Common myeloid progenitor, CD34-positive (primary cell): ENCODE measurements at places on chromosomes 7 and 10.

- H3K36me3 ChIP-seq, result no peaks in the 10 kb centered on the region
- H3K27me3 ChIP-seq, result no peaks in the 10 kb centered on the region
- DNase-seq, result peak; percentile 2
- no peak overlapping the region for H3K27ac ChIP-seq
- no peak overlapping the region for H3K4me3 ChIP-seq
Observed at GRCh38 chr7:33986951-33987947, 81.9 kb downstream of the BMPER start.

GRCh38 chr7:100516135-100516812, 22.7 kb upstream of the AGFG2 start:
- peak; percentile 58 for DNase-seq
- H3K27ac ChIP-seq, result no peak overlapping the region
- no peak overlapping the region for H3K4me3 ChIP-seq
- no peaks in the 10 kb centered on the region for H3K36me3 ChIP-seq
- H3K27me3 ChIP-seq, result no peaks in the 10 kb centered on the region

DNA sequence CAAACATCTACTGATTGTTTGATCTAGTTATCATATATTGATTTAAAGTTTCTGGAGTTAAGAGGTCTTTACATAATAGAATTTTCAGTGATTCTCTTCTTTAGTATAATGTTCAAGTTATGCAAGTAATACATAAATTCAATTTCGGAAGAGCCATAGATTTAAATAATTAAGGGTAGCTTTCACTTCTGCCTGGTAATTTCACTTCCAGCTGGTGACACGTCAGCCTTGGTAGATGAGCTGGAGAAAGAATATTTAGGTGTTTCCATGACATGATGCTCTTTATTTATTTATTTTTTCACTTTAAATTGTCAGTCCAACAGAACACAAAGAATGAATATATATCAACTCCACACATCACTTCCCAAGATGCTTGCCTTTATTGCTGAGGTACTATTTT, 5.2 kb upstream of the OTUD1 start:
- no peak overlapping the region for H3K27ac ChIP-seq
- no peak overlapping the region for H3K4me3 ChIP-seq
- H3K27me3 ChIP-seq, result no peaks in the 10 kb centered on the region
- H3K36me3 ChIP-seq, result no peaks in the 10 kb centered on the region
- no peaks in the 10 kb centered on the region for H3K4me1 ChIP-seq
- DNase-seq, result no peak

DNA sequence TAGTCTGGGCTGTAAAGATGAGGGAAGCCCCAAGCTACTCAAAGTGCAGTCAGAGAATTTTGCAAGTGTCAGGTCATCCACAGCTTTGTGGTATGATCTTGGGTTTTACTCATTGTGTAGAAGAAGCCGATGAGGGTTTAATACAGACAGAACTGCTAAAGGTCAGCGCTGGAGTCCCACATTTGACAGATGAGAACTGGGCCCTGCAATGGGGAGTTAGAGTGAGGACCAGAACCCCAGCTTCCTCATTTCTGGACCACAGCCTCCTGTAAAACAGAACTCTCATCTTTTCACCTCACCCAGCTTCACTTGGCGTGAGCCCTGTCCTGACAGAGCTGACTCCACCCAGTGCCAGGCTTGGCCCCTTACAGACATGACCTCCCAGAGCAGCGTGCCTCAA, 20.1 kb downstream of the LRRC20 start:
- H3K36me3 ChIP-seq, result no peaks in the 10 kb centered on the region
- no peak overlapping the region for H3K27ac ChIP-seq
- no peak for DNase-seq
- H3K4me1 ChIP-seq, result peaks cover 6% of the 10 kb centered on the region
- H3K4me3 ChIP-seq, result no peak overlapping the region

DNA sequence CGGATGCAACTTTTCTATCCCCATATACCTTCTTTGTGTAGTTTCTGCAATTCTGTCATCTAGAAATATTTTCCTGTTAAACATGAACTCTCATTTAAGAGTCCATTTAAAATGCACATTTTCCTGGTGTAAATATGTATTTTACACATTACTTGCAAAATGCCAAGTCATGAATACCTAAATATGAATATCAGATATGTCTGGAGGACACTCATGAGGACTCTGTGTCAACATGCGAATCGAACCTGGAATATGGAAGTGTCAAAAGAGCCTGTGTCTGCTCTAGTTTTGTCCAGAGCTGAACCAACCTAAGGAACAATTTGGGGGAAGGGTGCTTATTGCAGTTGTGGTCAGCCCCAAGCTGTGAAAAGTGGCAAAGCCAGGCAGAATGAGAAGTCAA, 163.7 kb upstream of the CELF2 start:
- no peaks in the 10 kb centered on the region for H3K36me3 ChIP-seq
- no peak for DNase-seq
- no peak overlapping the region for H3K27ac ChIP-seq
- H3K27me3 ChIP-seq, result no peaks in the 10 kb centered on the region
- no peaks in the 10 kb centered on the region for H3K4me1 ChIP-seq

DNA sequence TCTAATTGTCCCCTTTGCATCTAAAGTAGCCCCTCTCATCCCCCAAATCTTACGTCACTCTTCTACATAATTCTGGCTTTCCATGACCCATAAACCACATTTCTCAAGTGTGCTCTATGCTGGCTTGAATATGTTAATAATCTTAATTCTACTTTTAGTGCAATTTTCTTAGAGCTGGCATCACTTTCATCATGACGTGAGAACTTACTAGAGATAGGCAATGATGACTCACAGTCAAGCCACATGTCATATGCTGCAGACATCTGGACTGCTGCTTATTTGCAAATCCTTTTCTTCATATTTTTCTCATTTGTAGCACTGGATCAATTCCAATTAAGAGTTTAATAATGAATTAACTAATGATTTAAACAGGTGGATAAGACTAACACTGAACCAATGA, 260.7 kb upstream of the PRKCQ start:
- H3K36me3 ChIP-seq, result no peaks in the 10 kb centered on the region
- peaks cover 5% of the 10 kb centered on the region for H3K4me1 ChIP-seq
- no peak overlapping the region for H3K4me3 ChIP-seq
- no peaks in the 10 kb centered on the region for H3K27me3 ChIP-seq

DNA sequence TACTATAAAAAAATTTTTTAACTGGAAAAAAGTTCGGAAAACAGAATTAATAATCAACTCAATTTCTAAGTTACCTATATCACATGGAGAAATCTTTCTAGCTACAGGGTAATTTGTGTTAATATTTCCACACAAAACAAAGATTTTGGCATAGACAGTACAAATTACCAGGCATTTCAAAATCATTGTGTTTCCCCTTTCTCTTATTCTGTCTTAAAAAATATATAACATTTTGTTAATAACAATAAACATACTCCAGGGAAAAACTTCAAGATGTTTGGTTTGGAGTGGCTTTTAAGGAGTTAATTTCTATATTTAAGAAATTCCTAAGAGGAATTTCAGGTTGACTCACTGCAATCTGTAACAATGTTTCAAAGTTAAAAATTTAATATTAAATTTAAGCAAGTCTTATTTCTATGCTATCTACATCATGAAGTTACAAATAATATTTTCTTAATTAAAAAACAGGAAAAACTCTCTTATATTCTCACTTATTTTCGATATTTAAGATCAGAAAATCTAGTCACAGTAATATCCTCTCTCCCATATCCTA, 132.6 kb downstream of the NRBF2 start:
- no peaks in the 10 kb centered on the region for H3K27me3 ChIP-seq
- H3K4me1 ChIP-seq, result peaks cover 30% of the 10 kb centered on the region
- H3K36me3 ChIP-seq, result no peaks in the 10 kb centered on the region
- no peak for DNase-seq

GRCh38 chr10:71945819-71946474, 18.2 kb upstream of the CHST3 start:
- DNase-seq, result peak; percentile 35
- no peaks in the 10 kb centered on the region for H3K4me1 ChIP-seq
- H3K27ac ChIP-seq, result no peak overlapping the region
- no peaks in the 10 kb centered on the region for H3K27me3 ChIP-seq
- H3K4me3 ChIP-seq, result no peak overlapping the region
- H3K36me3 ChIP-seq, result no peaks in the 10 kb centered on the region

GRCh38 chr10:95788830-95789229, 32.9 kb downstream of the ENTPD1 start:
- DNase-seq, result no peak
- no peaks in the 10 kb centered on the region for H3K27me3 ChIP-seq
- H3K36me3 ChIP-seq, result no peaks in the 10 kb centered on the region
- H3K4me3 ChIP-seq, result no peak overlapping the region

DNA sequence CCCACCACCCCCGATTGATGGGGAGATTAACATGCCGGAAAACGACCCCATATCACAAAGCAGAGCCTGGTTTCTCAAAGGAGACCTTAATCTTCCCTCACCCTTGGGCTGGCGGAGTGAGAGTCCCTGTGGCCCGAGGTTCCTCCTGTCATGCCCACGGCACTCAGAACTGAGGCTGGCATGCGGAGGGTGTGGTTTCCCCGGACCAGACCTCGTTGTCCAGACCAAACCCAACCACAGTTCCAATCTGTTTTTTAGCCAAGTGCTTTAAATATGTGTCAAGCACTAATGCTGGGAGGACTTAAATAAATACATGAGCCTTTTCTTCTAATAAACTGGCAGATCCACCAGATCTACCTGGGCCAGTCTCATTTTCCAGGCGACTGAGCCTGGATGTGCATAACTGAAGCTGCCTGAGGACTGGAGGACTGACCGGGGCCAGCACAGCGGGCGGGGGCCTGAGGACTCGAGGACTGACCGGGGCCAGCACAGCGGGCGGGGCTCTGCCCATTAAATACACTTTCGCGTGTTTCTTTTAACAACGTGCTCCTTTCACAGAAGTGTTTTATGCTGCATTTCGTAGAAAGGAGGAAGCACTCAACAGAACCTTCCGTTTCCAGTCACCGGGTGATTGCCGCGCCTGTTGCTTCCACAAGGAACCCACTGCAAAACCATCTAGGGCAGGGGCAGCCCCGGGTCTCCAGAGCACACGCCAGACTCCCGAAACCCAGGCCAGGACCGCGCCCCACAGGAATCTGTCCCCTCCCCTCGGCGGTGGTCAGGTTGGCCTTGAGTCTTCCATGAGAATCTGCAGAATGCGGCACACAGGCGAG, 334.6 kb downstream of the PTPRN2 start:
- no peak overlapping the region for H3K4me3 ChIP-seq
- no peaks in the 10 kb centered on the region for H3K36me3 ChIP-seq
- H3K27me3 ChIP-seq, result no peaks in the 10 kb centered on the region
- no peak overlapping the region for H3K27ac ChIP-seq

GRCh38 chr7:43944286-43944685, 18.1 kb downstream of the UBE2D4 start:
- DNase-seq, result no peak
- H3K27me3 ChIP-seq, result no peaks in the 10 kb centered on the region
- no peak overlapping the region for H3K27ac ChIP-seq
- peaks cover 2% of the 10 kb centered on the region for H3K36me3 ChIP-seq

- H3K4me3 ChIP-seq, result no peak overlapping the region
- H3K36me3 ChIP-seq, result no peaks in the 10 kb centered on the region
- no peak overlapping the region for H3K27ac ChIP-seq
- H3K4me1 ChIP-seq, result no peaks in the 10 kb centered on the region
- no peaks in the 10 kb centered on the region for H3K27me3 ChIP-seq
- DNase-seq, result no peak
Observed at GRCh38 chr7:131166066-131166465, 161.6 kb upstream of the MKLN1 start.

GRCh38 chr7:41385996-41386395, 316.9 kb downstream of the INHBA start:
- DNase-seq, result no peak
- no peak overlapping the region for H3K27ac ChIP-seq
- no peaks in the 10 kb centered on the region for H3K4me1 ChIP-seq

- H3K4me1 ChIP-seq, result peaks cover 24% of the 10 kb centered on the region
- peak overlapping the region; percentile 70 for H3K4me3 ChIP-seq
- H3K27ac ChIP-seq, result no peak overlapping the region
- H3K27me3 ChIP-seq, result peaks cover 23% of the 10 kb centered on the region
- peak; percentile 35 for DNase-seq
Observed at GRCh38 chr10:127736222-127736914, 617 bp upstream of the FOXI2 start.

GRCh38 chr10:80985102-80985501, 447.4 kb downstream of the SH2D4B start:
- H3K4me1 ChIP-seq, result no peaks in the 10 kb centered on the region
- no peaks in the 10 kb centered on the region for H3K27me3 ChIP-seq
- H3K36me3 ChIP-seq, result no peaks in the 10 kb centered on the region
- H3K4me3 ChIP-seq, result no peak overlapping the region

DNA sequence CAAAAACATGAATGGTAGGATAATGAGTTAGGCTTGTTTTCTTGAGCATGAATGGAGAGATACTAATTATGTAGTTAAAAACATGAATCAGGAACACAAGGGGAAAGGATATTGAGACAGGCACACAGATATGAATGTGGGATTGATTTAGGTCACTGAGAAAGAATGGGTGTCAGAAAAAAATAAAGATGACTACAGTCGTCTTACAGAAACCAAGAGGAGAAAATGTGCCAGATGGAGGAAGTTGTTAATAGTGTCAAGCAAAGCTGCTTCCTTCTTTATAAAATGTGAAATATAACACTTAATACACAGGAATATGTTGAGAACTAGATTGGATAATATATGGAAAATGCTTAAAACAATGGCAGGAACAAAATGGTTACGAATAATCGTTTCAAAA, 173.3 kb upstream of the BET1 start:
- H3K4me3 ChIP-seq, result no peak overlapping the region
- H3K36me3 ChIP-seq, result no peaks in the 10 kb centered on the region
- H3K27ac ChIP-seq, result no peak overlapping the region
- DNase-seq, result peak; percentile 37
- H3K27me3 ChIP-seq, result no peaks in the 10 kb centered on the region
- H3K4me1 ChIP-seq, result peaks cover 7% of the 10 kb centered on the region

DNA sequence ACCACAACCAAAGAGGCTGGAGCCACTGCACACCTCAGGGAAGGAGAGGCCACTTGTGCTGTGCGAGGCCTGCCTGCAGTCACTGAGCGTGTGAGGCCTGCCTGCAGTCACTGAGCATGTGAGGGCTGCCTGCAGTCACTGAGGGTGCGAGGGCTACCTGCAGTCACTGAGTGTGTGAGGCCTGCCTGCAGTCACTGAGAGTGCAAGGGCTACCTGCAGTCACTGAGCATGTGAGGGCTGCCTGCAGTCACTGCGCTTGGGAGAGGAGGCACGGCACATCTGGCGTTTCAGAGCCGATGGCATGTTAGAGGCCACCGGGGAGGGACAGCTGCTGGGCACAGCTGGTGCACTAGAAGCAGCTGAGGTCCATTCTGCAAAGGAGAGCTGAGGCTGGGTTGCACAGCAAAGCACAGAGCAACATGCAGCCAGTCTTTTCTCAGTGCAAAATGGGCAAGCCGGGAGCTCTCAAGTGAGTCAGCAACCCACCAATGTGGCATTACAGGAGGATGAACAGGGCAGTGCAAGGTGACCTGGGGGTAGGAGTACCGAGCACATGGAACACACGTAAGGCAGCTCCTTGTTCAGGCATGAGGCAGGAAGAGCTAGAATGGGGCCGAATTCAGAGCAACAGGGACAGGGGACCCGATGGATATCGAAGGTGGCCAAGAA, 540.1 kb downstream of the PTPRN2 start:
- H3K36me3 ChIP-seq, result no peaks in the 10 kb centered on the region
- no peak overlapping the region for H3K27ac ChIP-seq
